Epithelial cell of prostate (primary cell): ENCODE measurements at places on chromosomes 13 and 19.

DNA sequence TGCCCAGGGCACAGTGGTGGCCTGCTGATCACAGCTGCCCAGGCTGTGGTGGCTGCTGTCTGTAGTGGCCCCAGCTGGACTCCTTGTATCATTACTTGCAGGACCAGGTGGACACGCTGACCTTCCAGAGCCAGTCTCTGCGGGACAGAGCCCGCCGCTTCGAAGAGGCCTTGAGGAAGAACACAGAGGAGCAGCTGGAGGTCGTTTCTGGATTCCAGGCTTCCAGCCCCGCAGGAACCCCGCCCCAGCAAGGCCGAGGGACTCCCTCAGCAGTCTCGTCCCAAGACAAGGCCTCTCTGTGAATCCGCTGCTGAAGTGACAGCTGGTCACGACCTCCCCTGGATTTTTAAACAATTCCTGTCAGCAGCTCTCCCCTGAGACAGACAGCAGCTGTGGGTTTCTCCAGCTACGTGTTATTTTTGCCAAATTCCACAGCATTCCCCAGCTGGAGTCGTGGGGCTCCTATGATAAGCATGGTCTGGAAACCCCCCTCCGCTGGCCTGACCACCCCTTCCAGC is 98.3 kb downstream of the SLC7A1 start:
- no peak for DNase-seq

DNA sequence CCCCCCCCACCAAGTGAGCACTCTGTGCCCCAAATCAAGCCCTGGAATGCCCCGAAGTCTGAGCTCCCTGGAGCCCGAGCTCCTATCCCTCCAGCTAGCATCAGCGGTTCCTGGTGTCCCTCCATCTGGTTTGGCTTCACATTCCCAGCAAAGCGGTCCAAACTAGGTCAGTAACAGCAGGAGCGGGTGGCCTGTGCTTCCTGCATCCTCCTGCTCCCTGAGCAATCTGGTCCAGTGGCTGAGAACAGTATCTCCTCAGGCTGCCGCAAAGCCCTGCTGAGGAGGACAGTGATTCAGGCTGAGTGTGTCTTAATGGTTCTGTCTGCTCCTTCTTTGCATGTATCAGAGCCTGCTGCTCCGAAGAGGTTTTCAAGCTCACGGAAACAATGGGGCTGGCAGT is 25.9 kb downstream of the RASL11A start:
- DNase-seq = no peak

DNA sequence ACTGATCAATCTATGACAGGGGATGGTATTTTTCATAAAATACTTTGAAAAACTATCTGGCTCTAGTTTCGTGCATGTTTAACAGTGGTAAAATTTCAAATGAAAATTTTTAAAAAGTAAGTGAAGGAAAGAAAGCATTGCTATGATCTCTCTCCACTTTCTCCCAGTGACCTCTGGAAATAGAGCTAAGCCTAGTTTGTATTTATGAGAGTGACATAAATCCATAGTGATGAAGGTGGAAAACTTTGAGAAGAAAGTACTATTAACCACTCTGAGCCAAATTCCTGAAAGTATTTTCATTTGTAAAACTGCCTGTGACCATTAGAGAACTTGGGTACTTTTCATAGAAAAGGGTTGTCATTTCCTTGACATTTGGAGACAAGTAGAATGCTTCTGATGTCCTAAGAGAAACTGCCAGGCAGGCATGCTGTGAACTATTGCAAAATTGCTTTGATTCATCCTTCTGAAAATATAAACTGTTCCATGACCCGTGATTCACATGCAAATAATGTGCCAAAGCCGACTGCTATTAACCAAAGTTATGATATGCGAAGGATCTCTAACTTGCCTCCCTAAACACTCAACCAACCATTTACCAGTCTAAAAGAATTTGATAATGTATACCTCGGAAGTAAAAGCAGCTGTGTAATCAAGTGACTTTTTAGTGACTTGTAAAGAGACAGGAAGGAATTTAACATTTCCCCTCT is 133.2 kb downstream of the VWA8 start:
- peak; percentile 45 for DNase-seq

- no peak for DNase-seq
These were observed 3.4 kb downstream of the DMWD start for GRCh38 chr19:45789035-45789786.

DNA sequence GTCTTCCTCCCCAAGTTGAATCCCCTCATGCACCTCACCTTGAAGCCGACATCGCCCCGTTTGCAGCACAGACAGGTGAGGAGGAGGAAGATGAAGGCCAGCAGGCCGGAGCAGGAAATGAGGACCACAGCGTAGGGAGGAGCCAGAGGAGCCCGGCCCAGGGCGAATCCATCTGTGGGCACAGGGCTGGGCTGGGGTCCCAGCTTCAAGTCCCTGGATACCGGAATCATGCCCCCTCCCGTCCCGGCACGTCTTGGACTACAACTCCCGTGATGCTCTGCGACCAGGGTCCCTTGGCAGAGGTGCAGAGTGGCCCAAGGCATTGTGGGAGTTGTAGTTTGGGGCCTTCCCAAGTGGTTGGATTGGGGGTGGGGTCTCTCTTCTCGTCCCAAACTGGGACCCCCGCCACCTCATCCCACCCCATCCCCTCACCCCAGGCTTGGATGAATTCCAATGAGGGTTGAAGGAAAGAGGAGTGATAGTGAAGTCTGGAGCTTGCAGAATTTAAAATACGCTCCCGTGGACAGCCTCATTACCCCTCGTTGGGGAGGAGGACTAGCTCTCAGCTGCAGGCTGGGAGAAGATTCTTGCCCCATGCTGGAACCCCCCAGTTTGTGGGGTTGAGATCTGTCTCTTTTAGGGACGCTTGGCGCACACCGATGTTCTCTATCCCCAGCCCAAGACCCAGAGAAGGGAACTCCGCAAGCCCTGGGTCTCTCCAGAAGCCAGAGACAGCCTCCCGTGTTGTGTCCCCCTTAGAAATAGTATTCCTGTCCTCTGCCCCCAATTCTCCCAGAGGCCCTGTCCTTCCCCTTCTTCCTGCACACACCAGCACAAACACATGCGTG is 990 bp downstream of the LMTK3 start:
- no peak for DNase-seq

GRCh38 chr13:73307481-73307880 is 248.7 kb downstream of the KLF5 start:
- no peak for DNase-seq

GRCh38 chr19:10885201-10886169 is 14.1 kb downstream of the CARM1 start:
- DNase-seq = no peak

GRCh38 chr19:21082011-21082975 is at the start of gene ZNF714:
TSS of gene ZNF714 (plus strand) at chr19:21082203. CDS start at chr19:21098269, 16,066 bp downstream.
- DNase-seq = no peak

GRCh38 chr13:43446126-43446525 is 340.6 kb downstream of the ENOX1 start:
- DNase-seq = no peak

DNA sequence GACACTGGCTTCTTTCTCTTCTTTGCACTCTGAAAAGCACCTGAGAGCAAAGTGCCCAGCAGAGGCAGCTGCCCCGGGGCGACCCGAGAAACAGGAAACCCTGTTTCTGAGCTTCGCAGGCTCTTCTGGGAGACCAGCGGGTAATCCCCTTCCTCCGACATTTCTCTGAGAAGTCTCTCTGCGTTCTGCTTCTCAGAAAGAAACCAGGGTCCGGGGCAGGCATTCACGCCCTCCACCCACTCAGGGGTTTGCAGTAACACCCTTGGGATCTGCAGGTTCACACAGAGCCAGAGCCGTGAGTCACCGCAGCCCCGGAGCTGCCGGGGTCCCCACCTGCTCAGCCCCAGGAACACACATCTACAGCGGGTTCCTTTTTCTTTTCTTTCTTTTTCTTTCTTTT is 86.0 kb downstream of the GADD45B start:
- no peak for DNase-seq

- no peak for DNase-seq
These were observed 253.3 kb downstream of the LMO7 start for GRCh38 chr13:75889427-75889826.

DNA sequence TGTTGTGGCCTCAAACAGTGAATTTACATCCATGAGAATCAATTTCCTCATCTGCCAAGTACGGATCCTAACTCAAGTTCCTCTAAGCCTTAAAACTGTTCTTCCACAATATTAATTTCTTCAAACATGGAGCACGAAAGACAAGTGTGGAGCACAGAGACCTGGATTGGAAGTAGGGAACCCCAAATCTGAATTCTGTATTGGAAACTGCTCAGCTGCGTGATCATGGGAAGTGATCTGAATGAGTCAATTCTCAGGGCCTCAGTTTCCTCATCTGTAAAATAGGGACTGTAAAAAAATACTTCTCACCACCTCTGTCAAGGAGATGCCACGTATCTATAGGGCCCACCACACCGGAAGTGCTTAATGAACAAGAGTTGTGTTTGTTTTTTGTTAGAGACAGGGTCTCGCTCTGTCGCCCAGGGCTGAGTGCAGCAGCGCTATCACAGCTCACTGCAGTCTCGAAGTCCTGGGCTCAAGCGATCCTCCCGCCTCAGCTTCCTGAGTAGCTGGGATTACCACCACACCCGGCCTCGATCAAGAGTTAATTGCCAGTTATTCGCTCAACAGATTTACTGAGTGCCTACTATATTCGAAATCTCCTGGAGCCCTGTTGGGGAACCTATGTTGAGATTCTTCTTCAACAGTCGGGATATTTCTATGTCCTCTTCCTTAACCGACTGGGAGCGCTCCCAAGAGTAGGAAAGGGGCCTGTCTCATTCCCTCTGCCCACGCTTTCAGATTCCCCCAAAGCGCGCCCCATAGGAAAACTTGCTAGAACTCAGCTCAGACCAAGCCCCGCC is 1.6 kb downstream of the SERTAD3 start:
- no peak for DNase-seq

DNA sequence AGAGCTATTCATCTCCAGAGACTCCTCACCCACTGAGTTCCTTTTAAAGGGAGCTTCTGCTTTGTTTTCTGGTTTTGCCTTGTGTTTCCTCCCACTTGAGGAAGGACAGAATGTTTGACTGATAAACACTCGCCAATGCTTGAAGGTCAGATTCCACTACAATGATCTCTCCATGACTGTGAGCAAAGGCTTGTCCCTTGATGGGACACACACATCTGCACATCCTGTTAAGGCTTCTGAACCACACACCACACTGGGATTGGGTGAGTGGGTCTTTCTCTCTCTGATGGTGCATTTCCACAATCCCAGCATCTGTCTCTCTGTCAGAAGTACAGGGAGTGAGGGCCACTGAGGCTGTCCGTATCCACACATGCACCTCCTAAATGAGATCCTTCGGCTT is 245.3 kb downstream of the IRS2 start:
- no peak for DNase-seq

- no peak for DNase-seq
These were observed 187.6 kb upstream of the ARGLU1 start for GRCh38 chr13:106755542-106755941.

- DNase-seq = no peak
These were observed 430.6 kb downstream of the KLF12 start for GRCh38 chr13:73703606-73704005.

GRCh38 chr13:98349731-98350305 is 172.7 kb upstream of the RNF113B start:
- no peak for DNase-seq

DNA sequence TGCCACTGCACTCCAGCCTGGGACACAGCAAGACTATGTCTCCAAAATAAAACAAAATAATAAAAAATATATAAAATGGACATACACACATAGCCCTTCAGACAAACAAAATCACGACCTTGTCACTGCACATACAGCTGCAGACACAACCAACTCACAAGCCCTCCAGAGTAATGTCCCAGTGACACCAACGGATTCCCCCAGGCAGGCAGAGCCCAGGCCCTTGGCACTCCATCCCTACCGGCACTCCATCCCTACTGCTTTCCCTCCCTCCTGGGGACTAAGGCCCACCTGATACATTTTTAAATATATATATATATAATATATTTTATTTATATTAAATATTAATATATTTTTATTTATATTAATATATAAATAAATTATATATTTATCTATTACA is 18.5 kb downstream of the ZNF101 start:
- DNase-seq = no peak

DNA sequence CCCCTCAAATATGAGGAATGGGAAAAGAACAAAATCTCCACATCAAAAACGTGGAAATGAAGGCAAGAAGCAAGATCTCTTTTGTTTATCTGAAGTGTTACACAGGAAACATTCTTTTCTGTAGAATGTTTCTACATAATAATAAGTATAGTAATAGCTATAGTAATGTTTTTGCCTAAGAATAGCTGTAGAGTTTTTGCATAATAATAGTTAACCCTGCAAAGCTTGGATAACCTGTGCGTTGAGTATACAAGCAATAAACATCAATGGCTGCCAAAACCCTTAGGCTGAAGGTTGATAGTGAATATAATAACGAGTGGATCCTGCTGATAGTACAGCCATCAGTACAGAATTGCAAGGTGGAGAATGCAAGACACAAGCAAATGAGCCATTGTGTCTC is 11.1 kb upstream of the LILRA5 start:
- no peak for DNase-seq
